Transverse colon (tissue), 4 donors: ENCODE measurements at places on chromosomes 2 and 18.

DNA sequence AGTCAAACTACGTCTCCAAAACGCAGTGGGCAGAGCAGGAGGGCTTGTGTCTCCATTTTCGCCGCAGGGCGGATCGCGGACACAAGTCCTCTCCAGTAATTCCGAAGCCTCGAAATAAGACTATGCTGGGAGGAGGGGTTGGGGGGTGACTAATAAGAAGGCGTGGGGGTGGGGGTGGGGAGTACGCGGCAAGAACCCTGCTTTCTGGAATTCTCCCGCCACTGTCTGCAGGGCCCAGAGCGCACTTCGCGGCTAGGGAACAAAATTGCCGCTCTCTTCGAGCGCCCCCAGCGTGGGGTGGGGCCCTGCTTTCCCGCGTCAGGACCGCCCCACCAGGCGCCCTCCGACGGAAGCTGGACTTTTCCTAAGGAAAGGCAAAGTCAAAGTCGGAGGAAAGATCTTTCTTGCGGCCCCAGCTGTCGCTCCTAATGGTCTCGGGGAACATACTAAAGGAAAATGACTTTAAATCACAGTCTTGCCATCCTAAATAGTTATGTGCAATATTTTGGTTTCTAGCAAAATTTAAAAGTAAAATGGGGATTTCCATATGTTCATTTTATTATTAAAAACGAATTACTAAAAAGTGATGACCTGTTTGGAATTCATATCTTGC is 11.9 kb downstream of the NR4A2 start:
- peak; percentile 25 for DNase-seq

DNA sequence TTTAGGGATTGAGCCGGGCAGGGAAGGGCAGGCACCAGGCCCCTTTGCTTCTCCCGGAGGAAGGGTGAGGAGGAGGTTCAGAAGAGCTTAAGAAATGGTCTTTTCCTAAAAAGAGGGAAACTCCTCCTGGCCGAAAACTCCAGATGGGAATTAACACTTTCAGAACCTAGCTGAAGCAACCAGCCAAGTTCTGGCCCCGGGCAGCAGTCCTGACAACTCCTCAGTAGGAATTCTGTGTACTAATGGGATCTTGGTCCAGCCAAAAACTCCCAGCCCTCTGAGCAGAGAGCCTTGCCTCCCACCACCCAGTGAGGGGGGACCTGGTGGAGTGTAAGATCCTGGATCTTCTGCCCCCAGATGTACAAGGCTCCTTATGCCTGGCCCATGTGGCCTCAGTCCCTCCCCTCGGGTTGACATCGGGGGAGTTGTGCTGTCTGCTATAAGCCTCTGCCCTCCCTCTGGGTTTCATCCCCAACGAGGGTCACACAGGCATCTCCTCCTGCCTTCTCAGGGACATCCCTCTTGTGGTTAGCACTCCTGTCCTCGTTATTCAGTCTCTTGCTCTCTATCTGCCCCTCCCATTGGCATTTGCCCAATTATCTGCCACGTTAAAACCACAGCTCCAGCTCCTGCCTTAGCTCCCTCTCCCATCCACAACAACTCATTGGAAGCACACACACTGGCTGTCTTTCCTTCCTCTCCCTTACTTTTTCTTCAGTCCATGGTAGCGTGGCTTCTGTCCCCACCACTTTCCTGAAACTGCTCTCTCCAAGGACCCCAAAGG is 184.6 kb downstream of the CYP26B1 start:
- no peak for DNase-seq

DNA sequence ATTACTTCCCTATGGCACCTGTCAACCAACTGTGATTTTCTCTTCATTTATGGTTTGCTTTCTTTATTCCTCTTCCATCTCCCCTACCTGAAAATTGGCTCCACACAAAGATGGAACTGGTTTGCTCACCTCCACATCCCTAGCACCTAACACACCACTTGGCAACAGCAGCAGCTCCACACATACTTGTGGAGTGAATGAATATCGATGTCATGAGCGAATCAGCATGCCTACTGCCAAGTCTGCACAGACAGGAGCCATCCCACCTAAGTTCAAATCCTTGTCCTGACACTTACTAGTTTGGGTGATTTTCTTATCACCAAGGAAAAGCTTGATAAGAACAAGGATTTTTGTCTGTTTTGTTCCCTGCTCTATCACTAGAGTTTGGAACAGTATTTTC is 191.4 kb upstream of the TMEM200C start:
- DNase-seq, result no peak

GRCh38 chr18:657311-658000 is at the start of gene TYMS:
Gene TYMS, plus strand, starts transcription at chr18:657653. Its CDS starts 90 bp downstream, at chr18:657743.
- peak; percentile 80 for DNase-seq
